Dermis blood vessel endothelial cell (primary cell): ENCODE measurements at places on chromosomes 11 and 22. TPM values are rescaled to one million over a fixed set of nuclear protein-coding genes. Genes with fewer than 3 reads are reported as not detected.

DNA sequence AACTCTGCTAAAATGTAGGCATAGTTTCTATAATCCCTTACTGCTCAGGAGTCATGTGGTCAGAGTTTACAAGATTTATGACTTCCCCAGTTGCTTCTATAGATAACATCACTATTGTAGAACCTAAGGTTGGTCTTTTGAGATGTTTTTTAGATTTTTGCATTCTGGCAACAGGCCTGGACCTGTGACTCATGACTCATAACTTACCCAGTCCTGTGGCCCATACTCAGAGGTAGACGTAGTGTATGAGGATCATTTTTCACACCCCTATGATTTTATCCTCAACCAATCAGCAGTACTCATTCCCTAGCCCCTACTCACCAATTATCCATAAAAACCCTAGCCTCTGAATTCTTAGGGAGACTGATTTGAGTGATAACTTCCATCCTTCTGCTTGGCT lies 384.4 kb upstream of the DDI1 start:
- DNase-seq = peak; percentile 41

DNA sequence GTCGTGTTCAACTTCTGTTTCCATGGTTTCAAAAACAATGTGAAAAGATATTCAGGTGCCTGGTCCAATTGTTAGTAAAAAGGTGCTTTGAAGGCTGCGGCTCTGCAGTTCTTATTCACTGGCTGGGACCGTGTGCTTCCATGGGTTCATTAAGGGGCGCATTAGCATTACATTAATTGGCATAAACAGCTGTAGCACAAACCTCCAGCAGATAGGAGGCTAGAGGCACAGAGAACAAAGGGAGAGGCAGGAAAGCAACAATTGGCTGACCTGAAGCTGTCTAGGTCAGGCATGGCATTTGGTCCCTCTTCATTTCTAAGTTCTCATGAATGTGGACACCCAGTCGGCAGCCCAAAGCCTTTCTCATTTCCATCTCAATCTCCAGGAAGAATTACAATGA lies 16.6 kb downstream of the PAK1 start:
- DNase-seq = no peak

TRPM5 gene
- total RNA-seq = not detected in 2 replicates

OR52I1 gene
- total RNA-seq = not detected in 2 replicates

DNA sequence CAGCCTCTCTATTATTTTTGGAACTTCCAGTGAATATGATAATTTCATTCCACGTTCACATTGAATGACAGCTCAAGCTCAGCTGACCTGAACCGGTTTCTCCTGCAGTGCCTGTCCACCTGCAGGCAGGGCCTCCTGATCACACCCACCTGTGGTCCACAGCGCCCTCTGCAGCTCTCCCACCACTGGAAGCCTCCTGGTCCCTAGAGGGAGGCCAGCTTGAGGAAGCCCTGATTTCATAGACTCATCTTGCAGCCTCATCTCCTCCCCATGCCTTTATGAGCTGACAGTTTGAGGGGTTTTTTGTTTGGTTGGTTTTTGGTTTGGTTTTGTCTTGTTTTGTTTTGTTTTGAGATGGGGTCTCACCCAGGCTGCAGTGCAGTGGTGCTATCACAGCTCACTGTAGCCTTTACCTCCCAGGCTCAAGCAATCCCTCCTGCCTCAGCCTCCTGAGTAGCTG lies 29.9 kb upstream of the MALAT1 start:
- DNase-seq = peak; percentile 70

DNA sequence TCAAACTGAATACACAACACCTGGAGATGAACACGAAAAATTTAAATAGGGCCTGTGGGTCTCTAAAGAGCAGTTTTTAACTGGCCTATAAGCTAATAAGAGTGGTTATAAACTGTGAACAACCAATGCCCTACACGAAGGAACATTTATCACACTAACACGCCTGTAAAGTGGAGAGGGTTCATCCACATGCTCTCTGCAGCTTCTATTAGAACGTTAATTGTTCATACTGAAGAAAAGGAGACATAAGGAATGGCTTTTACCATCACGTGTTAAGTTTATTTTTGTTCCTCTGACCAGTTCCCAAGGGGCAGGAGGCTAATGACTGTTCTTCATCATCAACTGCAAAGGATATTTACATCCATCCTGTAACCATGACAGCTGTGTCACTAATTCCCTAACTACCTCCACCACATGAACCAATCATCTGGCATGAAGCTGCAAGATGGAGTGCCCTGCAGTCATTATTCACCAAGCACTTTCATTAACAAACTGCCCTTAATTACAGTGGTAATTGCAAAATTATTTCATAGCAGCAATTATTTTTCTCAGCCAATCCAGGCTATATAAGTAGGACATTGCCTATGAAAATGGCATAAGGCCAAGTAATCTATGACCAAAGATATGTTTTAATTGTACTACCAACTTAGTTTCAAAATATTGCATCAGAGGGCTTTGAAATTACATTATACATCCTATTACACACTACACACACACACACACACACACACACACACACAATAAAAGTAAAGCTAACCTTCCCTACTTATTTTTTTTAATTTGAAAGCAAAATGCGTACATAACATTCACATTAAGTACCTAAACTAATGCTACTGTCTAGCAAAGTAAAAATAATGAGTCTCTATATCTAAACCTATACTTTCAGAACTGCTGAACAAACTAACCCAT lies 186.7 kb downstream of the CADM1 start:
- no peak for DNase-seq

- no peak for DNase-seq
Observed at GRCh38 chr11:34149274-34149673, 43.8 kb downstream of the NAT10 start.

LDLRAD3 gene
- 9.7 and 13.4 TPM in 2 replicates for total RNA-seq

GRCh38 chr22:50705219-50705691 lies 32.6 kb downstream of the SHANK3 start:
- peak; percentile 76 for DNase-seq

- no peak for DNase-seq
Observed at GRCh38 chr11:1149545-1149944, 8.2 kb upstream of the MUC5AC start.

TP53AIP1 gene
- not detected in 2 replicates for total RNA-seq

GRCh38 chr11:102346748-102347461 lies at the start of gene BIRC2:
BIRC2 (plus strand) TSS chr11:102347214; CDS start chr11:102349855, 2,641 bp downstream.
- peak; percentile 95 for DNase-seq

SLC35E4 gene
- total RNA-seq = 30.8 and 40.7 TPM in 2 replicates

OR52I2 gene
- total RNA-seq = not detected in 2 replicates

DNA sequence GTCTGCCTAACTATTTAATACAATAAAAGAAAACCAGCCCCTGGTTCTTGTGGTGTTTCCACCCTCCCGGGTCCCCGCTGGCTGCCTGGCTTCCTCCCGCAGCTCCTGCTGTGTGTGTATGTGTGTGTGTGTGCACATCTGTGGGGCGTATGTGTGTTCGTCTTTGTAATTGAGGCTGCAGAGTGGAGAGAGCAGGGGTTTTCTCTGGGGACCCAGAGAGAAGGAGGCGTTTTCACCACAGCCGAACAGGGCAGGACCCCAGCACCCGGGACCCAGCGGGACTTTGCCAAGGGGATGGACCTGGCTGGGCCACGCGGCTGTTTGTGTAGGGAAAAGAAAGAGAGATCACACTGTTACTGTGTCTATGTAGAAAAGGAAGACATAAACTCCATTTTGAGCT lies 42.7 kb downstream of the IGLL1 start:
- DNase-seq = no peak

DNA sequence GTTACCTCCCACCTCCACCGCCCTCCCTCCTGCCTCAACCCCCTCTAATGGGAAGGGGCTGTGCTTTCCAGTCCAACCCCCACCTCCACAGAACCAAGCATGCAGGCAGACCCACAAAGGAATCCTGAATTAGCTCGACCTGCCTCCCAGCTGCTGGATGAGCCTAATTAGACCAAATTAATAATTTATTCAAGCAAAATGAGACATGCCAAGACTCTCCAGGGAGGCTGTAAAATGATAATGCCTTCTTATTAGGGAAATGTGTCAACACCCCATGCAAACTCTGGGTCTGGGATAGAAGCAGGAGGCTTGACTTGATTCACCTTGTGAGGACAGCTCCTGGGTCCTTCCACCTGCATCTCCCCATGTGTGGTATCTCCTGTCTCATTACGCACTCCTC lies 59.4 kb upstream of the HMGXB4 start:
- no peak for DNase-seq

DNA sequence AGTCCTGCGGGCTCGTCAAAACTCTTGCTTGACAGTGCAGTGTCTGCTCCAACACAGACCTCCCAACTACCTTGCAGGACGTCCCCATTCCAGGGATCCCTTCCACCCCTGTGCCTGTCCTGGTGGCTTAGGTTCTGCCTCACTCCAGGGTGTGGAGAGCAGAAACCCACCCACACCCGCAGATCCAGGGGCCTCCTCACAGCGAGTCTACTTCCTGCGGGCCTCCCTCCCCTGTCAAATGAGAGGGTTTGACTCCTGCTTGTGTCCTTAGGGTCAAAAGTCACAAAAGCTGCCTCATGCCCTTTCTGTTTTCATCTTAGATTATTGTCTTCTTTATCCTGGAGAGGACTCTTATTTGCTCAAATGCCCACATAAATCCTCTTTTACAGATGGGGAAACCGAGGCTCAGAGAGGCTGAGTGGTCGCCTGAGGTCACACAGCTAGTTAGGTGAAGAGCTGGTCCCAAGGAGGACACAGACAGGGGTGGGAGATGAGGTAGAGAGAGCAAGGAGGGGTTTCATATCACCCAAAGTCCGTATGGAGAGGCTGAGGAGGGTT lies 81.1 kb upstream of the KCNQ1OT1 start:
- no peak for DNase-seq

BTG4 gene
- not detected in 2 replicates for total RNA-seq

GRCh38 chr22:47630741-47631534 lies 868.5 kb downstream of the TBC1D22A start:
- DNase-seq = no peak

DNA sequence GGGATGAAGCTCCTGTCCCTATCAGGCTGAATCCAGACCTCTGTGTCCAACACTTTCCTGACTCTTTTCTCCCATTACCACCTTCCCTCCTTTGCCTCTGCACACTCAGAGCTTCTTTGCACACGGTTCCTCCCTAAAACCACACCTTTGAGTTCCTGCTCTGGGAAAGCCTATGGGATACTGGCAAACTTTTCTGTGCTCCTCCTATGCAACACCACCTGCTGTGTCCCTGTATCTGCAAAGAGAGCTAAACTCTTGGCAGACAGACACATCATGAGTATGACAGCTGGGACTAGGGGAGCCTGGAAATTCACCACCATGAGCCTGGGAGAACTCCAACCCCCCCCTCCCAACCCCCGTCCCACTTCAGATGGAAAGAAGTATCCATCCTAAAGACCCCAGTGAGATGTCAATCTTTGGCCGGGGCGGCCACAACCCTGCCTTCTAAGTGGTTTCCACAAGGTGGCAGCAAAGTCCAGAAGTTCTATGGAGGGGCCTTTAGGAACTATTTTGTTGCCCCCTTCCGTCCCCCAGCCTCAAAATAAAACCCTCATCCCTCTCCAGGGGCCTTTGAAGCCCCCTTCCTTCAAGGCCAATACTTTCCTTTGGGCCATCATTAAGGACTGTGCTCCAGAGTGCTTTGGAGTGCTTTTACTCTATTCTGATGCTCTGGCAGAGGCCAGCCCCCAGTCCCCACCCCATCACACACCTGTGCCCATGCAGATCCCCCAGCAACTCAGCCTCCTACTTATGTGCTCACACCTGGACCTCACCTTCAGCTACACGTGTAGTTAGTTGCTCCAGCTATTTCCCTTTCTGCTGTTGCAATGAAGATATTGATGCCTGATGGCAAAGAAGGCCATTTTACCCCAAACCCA lies 19.4 kb downstream of the HTR3A start:
- peak; percentile 46 for DNase-seq

DNA sequence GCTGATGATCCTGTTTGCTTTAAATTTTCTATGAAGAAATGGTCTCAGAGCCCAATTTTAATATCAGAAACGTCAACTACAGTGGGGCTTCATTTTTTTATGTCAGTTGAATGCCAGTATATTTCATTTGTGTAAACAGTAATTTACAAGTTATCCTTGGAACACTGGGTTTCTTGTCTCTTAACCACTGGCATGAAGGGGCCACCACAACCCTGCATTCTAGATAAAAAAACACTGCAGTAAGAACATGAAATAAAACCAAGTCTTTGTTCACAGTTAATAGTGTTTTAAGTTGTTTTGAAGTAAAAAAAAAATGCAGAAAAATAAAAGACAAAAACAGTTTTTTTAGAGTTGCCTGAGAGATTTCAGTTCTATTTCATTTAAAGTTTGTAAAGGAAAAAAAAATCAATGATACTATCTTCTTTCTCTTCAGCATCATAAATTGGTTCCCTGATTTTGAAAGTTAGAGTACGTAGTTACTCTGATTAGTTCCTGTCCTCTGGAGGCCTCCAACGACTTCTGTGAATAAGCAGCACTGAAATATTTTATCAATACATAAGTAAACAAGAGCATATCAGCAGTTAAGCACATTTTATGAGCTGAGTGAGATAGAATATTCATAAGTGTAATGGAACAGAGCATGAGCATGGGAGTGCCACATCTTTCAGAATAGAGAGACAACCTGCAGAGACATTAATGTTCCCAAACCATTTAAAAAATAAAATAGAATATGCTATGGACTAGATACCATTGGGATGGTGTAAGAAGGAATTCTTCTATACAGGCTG lies 7.8 kb upstream of the DDI1 start:
- DNase-seq = no peak

GRCh38 chr11:113458189-113458588 lies 17.0 kb downstream of the DRD2 start:
- DNase-seq = no peak

APOBEC3C gene
- 0.68 and 3.9 TPM in 2 replicates for total RNA-seq

DNA sequence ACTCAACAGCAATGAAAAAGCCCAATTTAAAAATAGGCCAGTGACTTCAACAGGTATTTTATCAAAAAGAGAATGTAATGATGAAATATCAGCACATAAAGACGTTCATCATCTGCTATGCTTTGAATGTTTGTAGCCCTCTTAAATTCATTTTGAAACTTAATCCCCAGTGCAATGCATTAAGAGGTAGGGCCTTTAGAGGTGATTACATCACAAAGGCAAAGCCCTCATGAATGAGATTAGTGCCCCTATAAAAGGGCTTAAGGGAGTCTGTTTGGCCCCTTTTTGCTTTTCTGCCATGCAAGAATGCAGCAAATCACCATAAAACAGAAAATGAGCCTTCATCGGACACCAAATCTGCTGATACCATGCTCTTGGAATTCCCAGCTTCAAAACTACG lies 637.0 kb downstream of the DLG2 start:
- no peak for DNase-seq

- no peak for DNase-seq
Observed at GRCh38 chr11:117591316-117592039, 205.5 kb downstream of the DSCAML1 start.

- DNase-seq = no peak
Observed at GRCh38 chr11:115767047-115767802, 263.0 kb upstream of the CADM1 start.

- no peak for DNase-seq
Observed at GRCh38 chr22:44411226-44412135, 86.6 kb downstream of the RTL6 start.

DNA sequence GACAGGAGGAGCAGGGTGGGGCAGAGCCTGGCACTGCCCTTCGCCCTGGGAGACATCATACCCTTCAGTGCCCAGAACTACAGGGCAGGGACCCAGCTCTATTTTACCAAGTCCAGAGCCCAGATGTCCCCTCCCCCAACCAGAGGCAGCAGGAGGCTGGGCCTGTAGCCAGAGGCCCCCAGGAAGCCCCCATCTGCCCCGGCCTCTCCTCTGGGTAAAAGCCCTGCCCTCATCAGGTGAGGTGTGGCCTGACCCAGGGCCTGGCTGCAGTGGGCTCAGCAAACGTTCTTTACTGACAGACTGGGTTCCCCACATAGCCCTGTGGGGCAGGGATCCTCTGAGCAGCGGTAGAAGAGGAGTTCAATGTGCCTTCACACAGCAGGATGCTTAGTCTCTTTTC lies 51.8 kb upstream of the SLC22A12 start:
- DNase-seq = no peak
